ENCODE measurements at places on chromosomes 2 and 18.

- DNase-seq, result no peak
Observed at GRCh38 chr2:23589739-23590138, 204.8 kb downstream of the KLHL29 start.

- no peak for DNase-seq
Observed at GRCh38 chr2:216339456-216340279, 32.6 kb downstream of the MARCHF4 start.

- DNase-seq, result no peak
Observed at GRCh38 chr2:101173707-101174295, 22.6 kb upstream of the TBC1D8 start.

- DNase-seq, result no peak
Observed at GRCh38 chr2:224359569-224359968, 42.3 kb downstream of the FAM124B start.

GRCh38 chr2:152620208-152620607 is 97.1 kb downstream of the PRPF40A start:
- DNase-seq, result no peak

DNA sequence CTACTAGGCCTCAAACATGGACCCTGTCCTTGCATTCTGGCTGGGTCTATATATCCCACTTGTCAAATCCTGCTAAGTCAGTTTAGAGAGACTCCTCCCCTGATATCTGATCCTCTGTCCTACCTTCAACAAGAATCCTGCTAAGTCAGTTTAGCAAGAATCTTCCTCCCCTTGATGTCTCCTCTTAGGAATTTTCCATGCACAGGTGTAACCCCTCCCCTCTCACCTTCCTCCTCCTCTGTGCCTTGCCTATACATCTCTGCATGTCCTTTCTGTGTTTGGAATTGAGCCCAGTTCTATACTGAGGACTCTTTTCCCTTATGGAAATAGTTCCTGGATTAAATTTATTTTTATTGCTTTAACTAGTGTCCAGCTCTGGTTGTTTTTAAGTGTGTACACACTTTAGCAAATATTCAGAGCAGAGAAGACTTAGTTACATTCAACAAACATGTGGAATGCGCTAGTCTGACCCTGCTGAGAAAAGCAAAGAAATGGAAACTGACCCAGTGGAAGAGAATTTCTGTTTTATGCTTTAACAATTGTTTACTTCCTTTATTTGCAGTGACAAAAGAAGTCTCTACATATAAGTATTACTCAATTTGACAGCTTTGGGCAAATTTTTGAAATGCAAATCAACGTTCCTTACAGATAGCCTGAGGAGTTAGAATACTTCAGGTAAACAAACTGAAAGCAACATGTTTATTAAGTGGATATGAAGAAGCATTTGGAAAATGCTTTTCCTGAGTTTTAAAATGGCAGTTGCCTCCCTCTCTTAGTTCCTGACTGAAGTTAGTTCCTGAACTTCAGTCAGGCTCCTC is 80.6 kb downstream of the RIT2 start:
- DNase-seq, result no peak

- peak; percentile 31 for DNase-seq
Observed at GRCh38 chr2:206328974-206329373, 54.5 kb downstream of the ZDBF2 start.

GRCh38 chr2:192126912-192127311 is 67.8 kb downstream of the TMEFF2 start:
- DNase-seq, result no peak

DNA sequence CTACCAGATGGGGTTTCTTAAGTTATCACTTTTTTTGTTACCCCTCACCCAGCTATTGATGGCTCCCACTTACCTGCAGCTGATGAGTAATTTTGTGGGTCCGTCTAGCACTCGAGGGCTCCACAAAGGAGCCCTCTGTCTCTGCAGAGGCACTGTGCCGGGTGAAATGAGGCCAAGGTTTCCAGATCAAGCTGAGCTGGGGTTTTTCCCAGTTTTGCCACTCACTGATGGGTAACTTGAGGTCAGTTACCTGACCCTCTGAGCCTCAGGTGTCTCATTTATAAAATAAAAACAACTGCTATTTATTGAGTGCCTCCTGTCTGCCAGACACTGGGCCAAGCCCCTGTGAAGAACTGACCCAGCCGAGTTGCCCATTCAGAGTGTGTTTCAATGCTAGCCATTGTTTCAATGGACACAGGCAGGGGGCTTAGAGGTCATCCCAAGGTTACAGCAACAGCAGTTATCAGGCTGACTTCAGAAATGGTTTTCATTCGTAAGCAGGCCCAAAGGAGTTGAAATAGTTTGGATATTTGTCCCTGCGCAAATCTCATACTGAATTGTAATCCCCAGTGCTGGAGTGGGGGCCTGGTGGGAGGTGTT is 192.9 kb downstream of the NCK2 start:
- no peak for DNase-seq

DNA sequence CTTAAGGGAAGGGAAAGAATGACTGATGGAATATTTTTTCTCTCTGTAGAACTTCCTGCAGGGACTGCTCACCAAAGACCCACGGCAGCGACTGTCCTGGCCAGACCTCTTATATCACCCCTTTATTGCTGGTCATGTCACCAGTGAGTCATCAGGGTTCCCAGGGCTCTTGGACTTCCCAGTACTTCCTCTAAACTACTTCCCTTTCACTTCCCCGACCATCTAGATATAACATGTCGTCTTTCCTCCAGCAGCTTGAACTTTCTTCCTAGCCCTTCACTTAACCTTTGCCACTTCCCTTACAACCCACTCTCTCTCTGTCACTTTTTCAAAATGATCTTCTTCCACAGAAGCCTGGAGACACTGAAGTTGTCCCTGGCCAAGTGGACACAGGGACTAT is 7.2 kb downstream of the STK36 start:
- DNase-seq, result no peak

Measured in COLO829 (cell line).